NCI-H1105 (cell line): ENCODE measurements at places on chromosomes 5 and 9.

DNA sequence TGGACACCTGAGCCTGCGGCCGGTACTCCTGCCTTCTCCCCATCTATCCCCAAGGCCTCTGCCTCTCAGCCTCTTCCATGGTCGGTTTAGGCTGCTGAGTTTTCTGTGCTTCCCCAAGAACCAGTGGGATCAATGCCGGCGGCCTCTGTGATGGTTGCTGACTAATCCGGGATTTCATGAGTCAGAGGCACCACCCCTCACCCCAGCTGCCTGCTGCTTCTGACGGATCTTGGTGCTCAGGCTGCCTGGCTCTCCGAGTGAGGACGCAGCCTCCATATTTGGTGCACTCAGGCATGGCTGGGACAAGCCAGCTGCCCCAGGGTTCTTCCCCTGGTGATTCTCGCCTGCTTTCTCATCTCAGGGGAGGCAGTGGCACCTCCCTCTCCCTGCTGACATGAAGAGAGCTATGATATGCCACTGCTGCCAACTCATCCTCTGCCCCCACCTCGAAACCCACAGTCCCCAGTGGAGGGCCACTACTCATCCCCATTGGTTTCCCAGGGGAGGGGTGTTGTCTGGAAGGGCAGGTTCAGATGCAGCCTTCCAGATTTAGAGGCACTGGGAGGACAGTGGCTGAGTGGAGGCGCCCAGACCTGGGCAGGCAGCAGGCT lies 3.3 kb upstream of the MAN1B1 start:
- no peak for DNase-seq

- DNase-seq, result no peak
Measured at GRCh38 chr5:114726131-114726530, 364.3 kb downstream of the KCNN2 start.

- no peak for DNase-seq
Measured at GRCh38 chr5:112142769-112143270, 276.3 kb downstream of the EPB41L4A start.

GRCh38 chr9:137173796-137174664 lies 2.2 kb upstream of the TMEM210 start:
- no peak for DNase-seq

- DNase-seq, result no peak
Measured at GRCh38 chr5:148428848-148429247, 45.1 kb downstream of the FBXO38 start.

DNA sequence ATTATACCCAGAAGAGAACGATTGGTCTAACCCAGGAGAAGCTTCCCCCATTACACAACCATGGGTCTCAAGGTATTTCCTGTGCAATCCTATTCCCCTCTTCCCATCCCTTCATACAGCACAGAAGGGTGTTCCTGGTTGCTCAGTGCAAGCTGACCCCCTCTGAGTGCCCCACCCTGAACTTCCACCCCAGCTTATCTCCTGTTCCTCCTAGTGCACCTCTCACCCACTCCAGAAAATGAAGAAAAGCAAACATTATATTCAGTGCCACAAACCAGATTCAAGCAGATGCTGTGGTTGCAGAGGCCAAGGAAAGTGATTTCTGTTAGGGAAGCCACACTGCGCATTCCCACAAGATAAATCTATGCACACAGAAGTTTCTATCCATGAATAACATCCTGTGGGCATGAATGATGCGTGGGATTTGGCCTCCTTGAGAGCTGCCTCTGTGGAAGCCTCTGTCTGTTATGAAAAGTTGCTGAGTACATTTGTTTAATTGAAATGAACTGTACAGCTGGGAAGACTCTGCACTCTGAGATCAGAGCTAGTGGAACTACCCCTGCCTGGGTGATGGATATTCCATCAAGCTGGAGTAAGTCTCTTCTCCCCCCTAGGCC lies 2.2 kb upstream of the OR2S2 start:
- no peak for DNase-seq

GRCh38 chr5:35859101-35859661 lies 2.5 kb downstream of the IL7R start:
- no peak for DNase-seq

- no peak for DNase-seq
Measured at GRCh38 chr5:172385707-172386106, 68.6 kb downstream of the SH3PXD2B start.

GRCh38 chr5:180213256-180213600 lies 4.2 kb upstream of the RASGEF1C start:
- no peak for DNase-seq

DNA sequence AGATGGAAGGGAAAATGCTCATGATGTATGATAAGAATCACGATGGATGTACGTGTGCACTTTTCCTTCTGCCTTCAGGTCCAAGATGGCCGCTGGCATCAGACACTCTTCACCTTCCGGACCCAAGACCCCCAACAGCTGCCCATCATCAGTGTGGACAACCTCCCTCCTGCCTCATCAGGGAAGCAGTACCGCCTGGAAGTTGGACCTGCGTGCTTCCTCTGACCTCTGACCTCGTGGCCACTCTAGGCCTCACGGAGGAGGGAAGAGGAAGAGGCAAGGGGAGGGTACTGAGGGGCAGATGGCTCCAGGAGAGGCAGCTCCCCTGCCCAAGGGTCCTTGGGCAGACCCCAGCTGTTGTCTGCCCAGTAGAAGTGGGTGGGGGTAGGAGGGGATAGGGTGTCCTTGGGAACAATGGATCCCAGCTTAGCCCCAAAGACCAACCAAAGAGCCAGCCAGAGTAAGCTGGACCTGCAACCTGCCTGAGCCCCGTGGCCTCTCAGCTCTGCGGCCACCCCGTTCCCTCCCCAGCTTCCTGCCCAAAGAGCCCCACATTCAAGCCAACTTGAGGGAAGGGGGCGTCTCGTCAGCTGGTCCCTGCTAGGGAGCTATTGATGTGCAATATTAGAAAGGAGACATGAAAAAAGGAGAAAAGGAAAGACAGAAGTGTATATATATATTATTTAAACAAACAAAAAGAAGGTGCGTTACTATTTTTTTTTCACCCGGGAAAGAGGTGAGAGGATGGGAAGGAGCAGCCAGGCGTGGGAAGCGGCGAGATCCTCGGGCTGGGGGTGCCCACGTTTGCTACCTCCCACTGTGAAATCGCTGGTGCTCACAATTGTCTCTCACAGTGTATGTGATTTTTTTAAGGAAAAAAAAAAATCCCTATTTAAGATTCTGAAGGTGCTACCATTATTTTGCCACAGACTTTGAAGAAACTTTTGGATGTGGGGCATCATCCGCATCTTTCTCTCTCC lies 12.1 kb upstream of the ORM1 start:
- no peak for DNase-seq

GRCh38 chr9:95991326-95991725 lies 115.8 kb downstream of the ERCC6L2 start:
- no peak for DNase-seq

DNA sequence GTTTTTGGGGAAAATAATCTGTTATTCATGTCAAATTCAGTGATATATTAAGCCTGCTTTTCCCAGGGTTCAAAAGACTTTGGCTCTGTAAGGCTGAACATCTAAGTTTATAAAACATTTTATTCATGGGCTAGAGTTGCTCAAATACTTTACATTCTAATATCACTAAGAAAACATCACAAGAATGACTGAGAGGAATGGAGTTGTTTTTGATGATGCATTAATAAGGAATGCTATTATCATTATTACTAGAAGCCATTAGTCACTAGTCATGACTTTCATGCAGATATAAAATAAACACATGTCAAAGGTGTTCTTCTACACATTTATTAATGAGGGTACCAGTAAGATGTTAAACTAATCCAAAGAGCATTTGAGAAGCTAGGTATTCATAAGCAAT lies 185.5 kb upstream of the KCNN2 start:
- no peak for DNase-seq

GRCh38 chr9:33340186-33340585 lies 49.9 kb downstream of the NFX1 start:
- DNase-seq, result no peak

GRCh38 chr9:75995066-75995465 lies 104.6 kb downstream of the PCSK5 start:
- no peak for DNase-seq

DNA sequence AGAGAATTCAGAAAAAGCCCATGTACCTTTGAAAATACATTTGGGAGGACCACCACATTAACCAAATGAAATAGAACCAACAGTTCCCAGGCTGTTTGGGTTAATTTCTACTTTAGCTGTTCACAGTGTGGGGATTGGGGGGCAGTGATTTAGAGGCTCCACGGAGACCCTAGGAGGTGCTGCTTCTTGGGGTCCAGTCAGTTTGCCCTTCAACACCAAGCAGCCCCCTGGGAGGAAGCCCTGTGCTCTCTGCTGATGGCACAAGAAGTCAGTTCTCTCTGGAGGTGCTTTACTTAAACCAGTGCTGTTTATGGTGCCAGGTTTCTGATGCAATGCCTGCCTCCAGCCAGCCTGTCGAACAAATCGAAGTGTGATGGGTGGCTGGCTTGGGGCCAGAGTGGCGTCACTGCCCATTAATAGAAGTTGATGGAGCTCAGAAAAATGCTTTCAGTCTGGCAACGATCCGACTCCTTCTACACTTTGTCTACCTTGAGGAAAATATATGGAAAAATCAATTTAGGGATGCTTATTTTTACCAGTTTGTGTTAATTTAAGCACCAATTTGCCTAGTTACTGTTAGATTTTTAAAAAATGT lies 134.0 kb downstream of the SNX18 start:
- DNase-seq, result peak; percentile 70

DNA sequence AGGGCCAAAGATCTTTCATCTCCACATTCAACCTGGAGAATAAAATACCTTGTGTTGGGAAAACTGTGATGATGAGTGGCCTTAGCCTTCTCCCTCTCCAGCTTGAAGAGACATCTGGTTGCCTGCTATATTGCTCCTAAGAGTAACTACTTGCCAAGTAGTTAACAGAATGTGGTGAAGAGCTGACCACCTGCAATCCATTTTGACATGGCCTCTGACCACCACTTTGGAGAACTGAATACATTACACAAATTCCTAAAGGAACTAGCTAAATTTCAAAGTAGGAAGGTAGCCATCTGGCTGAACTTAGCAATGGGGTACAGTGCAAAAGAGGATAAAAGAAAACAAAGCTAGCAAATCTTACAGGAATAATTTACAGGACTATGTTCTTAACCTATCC lies 7.2 kb downstream of the TBCA start:
- no peak for DNase-seq

DNA sequence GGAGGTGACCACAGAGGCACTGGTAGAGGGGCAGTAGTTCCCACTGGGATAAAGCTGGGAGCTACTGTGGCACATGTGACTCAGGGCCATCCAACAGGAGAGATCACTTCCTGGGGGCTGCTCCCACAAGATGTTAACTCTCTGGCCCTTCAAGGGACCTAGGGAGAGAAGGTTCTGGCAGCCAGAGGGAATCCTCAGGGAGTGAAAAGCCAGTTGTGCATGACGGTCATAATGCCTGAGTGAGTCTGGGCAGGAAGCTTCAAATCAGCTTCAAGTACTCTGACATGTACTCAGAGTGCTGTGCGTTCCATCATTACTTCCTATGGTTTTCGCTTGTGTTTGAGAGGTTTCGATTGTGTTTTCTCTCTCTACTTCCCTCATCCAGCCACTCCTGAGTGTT lies 388.5 kb downstream of the GABRG2 start:
- no peak for DNase-seq

GRCh38 chr5:17216974-17217492 lies 398 bp upstream of the BASP1 start:
- no peak for DNase-seq

DNA sequence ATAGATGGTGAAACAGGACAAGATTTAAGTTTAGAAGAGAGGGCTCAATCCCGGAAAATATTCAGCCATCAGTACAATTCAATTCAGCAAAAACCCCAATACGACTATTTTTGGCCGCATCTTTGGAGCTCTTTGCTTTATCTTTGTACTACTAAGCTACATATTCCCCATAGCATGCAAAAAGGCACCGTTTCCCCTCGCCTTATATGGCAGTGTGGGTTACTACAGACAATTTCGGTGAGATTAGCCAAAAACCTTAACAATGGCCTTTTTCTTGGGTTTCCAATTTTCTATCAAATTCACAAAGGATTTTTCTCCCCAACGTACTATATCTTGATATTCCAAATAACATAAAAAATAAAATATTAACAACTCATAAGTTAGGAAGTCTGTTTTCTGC lies 382.6 kb downstream of the BNC2 start:
- DNase-seq, result no peak

- DNase-seq, result no peak
Measured at GRCh38 chr5:14534773-14535172, 46.8 kb upstream of the OTULINL start.

DNA sequence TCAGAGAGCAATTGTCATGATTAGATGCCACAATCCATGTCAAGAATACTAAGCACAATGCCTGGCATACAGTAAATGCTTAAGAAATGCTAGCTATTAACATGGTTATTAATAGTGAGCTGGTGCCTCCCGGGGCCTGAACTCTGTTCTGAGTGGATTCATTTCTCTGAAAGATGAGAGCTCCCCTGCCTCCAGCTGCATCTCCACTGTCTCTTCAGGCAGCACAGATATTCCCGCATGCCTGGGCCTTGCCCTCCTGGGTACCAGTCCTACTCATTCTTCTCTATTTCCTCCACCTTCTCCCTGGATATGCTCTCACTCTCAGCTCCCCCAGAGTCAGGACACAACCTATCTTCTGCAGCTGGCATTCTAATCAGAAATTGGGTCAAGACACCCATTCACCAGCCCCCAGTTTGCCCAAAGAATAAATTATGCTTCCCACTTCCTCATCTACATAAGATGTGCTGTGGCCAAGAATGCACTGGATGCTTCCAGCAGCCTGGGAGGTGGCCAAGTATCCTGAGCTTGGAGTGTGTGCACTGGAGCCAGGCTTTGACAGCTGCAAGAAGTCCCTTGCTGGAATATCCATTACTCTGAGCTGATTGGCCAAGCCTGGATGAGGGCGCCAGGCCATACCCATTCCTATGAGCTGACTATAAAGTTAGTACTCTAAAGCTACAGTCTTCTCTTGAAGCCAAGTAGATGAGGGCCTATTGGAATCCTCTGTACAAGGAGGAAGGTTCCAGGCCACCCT lies 669.0 kb downstream of the ACTL7B start:
- DNase-seq, result no peak

GRCh38 chr5:73544429-73545402 lies 20.7 kb downstream of the ANKRA2 start:
- DNase-seq, result peak; percentile 25

- no peak for DNase-seq
Measured at GRCh38 chr5:160324886-160325285, 12.5 kb upstream of the CCNJL start.
